ENCODE measurements at places on chromosomes 11 and 22. TPM values are rescaled to one million over a fixed set of nuclear protein-coding genes. Genes with fewer than 3 reads are reported as not detected.
A peak's percentile ranks its signal among the peaks of the same experiment; 100 is the strongest.

Gene DNAJB7
- not detected for polyA plus RNA-seq

Gene CCDC188
- not detected for polyA plus RNA-seq

Gene GLB1L3
- 14.9 TPM for polyA plus RNA-seq

Gene AQP11
- polyA plus RNA-seq, result 1.5 TPM

Gene OR4P4
- not detected for polyA plus RNA-seq

GRCh38 chr22:46936378-46936903, 174.0 kb downstream of the TBC1D22A start:
- DNase-seq, result no peak

- peak; percentile 51 for DNase-seq
These were observed 49.2 kb downstream of the CNTN5 start for GRCh38 chr11:99069856-99070444.

- DNase-seq, result no peak
These were observed 16.8 kb downstream of the APOL6 start for GRCh38 chr22:35664955-35665587.

DNA sequence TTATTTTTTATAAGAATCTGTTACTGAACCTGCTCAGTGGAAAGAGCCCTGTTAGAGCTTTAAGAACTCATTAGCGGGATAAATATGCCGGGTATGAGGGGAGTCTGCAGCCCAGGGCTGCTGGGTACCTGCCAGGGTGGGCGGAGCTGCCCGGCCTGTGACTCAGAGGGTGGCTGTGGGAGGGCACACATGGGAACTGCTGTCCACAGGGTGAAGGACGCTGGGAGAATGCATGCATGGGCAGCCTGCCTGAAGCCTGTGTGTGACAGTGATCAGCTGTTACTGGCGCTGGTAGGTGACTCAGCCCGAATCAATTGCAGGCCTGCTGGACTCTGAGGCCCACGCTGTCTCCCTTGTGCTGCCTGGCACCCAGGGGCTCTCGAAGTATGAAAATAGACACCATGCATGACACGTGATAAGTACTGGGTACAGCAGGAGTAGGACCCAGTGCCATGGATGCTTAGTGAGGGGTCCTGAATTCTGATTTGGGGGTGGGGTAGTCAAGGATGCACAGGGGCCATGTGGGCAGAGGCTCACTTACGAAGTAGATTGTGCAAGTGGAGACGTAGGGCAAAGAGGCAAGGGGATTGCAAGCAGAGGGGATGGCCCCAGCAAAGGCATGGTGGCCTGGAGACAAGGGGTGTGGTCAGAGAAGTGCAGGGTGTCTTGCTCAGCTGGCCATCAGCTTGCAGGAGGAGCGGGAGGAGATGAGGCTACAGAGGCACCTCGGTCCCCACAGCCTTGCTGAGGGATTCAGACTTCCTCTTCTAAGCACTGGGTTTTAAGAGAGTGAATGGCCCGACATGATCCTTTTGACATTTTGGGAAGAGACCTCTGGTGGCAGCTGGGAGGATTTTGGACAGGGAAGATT, 36.5 kb downstream of the GRIK4 start:
- no peak for DNase-seq

- DNase-seq, result no peak
These were observed 964 bp upstream of the REXO2 start for GRCh38 chr11:114438303-114438702.

- no peak for DNase-seq
These were observed 39.2 kb downstream of the PTPRJ start for GRCh38 chr11:48019595-48019994.

DNA sequence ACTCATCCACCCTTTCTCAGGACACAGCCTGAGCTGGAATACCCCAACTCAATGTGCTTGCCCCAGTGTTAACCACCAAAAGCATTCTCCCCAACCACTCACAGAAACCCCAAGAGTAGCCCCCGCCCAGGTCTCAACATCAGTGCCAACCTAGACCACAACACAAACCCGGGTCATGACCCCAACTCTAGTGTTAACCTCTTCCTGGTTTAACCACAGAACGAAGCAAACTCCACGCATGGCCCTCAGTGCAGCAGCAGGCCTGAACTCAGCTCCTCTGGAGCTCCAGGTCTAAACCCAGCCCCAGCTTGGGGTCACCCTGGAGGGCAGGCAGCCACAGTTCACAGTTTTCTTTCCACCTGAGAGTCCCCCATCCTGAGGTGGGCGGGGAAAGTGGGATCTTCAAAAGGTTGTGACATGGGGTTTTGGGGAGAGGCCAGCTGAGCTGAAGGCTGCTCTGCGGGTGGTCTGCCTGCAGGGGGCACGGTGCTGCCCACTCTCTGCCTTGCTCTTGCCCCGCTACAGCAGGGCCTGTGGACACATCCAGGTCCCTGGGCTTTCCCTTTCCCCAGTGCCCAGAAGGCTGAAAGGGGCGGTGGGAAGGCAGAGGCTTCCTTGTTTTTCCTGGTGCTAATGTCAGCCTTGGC, 37.9 kb downstream of the NECTIN1 start:
- no peak for DNase-seq

DNA sequence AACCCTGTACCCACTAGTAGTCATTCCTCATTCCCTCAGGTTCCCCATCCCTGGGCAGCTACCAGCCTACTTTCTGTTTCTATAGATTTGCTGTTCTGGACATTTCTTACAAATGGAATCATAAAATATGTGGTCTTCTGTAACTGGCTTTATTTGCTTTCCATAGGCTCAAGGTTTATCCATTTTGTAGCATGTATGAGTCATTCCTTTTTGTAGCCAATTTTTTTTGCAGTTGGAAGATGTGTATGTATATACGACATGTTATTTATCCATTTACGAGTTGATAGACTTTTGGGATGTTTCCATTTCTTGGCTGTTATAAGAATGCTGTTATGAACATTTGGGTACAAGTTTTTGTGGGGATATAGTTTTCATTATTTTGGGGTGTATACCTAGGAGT, 130.6 kb downstream of the WNT11 start:
- no peak for DNase-seq

- no peak for DNase-seq
These were observed 58.1 kb downstream of the WNT11 start for GRCh38 chr11:76148231-76148630.

DNA sequence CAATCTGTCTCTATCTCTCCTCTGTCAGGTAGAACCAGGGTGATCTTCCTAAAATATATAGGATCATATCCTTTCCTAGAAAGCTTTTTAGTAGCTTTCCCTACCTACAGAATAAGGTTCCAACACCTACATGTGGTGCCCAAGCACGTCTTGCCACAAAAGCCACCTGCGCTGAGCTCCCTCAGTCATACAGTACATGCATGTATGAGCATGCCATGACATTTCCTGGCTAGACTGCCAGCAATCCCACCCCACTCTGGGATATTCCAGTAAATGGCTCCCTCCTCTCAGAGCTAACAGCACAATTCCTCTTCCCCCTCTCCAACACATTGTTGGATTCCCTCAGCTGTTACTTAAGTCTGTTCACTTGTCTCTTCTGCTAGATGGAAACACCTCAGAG, 398.0 kb downstream of the TENM4 start:
- DNase-seq, result no peak
